ENCODE measurements at places on chromosomes 4 and X.
A peak's percentile ranks its signal among the peaks of the same experiment; 100 is the strongest.

- DNase-seq, result no peak
These were observed 105.7 kb downstream of the HMX1 start for GRCh38 chr4:8765631-8766590.

DNA sequence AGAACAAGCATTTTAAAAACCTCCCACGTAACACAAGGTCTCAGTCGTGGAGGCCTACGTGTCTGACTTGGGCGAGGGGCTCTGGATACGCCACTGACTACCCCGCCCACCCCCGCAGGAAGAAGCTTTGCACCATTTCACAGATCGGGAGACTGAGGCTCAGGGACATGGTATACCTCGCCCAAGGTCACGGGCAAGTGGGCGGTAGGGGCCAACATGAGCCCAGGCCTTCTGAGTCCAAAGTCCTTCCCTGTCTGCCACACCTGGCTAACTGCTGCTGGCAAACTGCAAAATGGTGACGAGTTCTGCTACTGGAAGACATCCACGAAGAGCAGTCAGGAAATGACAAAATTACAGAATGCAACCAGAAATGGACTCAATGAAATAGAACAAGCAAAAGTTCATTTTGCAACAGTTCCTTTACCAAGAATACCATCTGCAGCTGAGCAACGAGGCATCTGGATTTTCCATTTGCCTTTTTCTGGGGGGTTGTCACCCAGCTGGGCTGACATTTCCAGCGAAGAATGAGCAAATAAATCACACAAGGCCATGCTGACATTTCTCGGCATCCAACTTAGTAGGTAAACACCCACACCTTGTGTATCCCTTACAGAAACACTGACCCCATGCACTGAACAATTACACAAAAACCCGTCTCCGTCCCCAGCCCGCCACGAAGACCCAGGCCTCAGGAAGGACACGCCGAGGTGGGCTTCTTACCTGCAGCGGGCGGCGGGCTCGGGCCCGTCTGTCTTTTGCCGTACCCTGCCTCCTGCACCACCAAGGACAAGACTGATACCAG lies 70.2 kb upstream of the AFAP1 start:
- no peak for DNase-seq

GRCh38 chr4:90159193-90159592 lies 32.0 kb downstream of the CCSER1 start:
- no peak for DNase-seq

GRCh38 chrX:56813318-56813837 lies 84.3 kb downstream of the NBDY start:
- peak; percentile 17 for DNase-seq
